ENCODE measurements at places on chromosomes 5 and 9.
A peak's percentile ranks its signal among the peaks of the same experiment; 100 is the strongest.

DNA sequence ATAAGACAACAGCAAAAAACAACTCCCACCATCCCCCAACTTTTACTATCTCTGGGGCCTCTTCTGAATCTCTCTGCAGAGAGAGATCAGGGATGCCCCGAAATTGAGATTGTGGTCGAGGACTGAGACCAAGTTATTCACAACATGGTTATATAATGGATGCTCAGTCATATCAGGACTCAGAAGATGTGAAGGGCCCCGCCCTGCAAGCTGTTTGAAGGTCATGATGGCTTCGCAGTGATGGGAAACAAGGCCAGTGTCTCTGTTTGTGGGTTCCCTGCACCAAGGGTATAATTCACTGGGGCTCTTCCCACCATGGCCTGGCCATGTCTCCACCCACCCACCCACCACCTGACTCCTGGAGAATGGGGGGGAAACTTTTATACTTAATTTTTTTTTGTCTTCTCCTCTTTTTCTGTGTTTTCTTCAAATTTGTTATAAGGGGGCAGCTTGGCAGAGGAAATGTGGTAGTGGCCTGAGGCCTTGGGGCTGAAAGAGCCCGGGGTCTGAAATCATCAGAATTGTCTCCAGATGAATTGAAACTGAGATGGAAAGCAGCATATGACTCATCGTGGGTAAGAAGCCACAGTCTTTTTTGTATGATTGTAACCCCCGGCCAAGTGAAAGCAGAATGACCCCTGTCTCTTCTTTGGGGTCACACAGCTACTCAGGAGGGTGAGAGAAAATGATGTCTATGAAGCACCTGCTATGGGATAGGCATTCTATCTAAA lies 15.0 kb upstream of the TEX48 start:
- DNase-seq, result no peak

DNA sequence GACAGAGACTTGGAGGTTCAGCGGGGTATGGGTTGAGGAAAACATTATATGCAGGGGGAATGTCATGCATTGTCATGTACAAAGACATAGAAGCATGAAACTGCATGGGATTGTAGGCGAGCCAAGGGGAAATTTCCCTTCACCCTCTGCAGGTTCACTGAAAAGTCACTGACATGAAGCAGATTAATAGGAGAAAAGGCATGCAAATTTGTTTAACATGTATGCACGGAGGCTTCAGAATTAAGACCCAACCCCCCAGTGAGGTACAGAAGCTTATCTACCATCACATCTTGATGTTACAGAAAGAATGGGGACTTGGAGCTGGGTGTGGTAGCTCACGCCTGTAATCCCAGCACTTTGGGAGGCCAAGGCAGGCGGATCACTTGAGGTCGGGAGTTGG lies 18.5 kb downstream of the NIM1K start:
- DNase-seq, result no peak

DNA sequence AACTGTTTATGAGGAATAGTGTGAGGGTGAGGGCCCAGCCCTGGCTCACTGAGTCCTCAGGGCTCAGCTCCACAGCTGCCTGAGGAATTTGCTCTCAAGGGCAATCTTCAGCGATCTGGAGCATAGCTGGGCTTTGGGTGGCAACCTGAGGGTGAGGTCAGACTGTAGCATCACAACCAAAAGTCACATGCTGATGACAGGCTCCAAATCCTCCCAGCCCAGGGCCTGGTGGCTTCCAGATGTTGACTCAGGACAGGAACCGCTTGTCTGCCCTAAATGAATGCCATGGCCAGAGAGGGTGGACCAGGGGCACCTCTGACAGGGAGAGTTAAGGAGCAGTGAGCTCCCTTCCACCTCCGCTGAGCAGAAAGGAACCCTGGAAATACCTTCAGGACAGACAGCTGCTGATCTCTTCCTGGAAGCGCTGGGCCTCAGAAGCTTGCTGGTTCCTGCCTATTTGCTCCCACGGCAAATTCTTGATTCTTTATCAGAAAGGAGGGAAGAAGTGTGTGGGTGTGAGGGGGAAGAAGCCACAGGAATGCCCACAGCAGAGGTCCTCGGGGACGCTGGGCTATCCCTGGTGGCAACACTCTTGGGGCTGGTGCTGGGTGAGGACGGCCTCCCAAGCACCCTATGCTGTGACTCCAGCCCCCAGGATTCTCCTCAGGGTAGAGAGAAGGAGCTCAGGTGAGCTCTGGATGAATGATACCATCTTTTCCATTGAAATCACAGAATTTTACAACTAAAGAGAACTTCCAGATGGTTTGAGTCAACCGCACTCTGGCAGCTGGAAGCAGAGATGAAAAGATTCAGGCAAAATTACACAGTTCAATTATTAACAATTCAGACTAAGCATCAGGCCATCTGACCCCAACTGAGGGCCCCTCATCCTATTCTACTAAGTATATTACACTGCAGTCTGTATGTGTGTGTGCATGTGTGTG lies 13.8 kb upstream of the CTSL start:
- DNase-seq, result no peak

DNA sequence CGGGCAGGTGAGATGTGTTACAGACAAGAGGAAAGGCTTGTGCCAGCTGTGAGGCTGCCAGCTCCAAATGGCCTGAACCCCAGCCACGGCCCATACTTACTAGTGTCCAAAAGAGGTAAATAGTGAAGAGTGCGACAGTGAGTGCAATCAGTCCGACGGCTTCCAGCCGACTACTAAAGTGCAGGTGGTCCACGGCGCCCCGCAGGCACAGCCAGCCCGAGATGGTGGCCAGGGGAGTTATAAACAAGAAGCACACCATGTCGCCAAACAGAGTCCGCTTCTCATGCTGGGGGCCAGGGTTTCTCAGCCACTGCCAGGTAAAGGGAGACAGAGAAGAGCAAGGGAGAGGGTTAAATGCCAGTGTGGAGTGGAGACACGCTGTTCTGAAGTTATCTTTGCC lies 101.1 kb downstream of the LMNB1 start:
- DNase-seq, result no peak

DNA sequence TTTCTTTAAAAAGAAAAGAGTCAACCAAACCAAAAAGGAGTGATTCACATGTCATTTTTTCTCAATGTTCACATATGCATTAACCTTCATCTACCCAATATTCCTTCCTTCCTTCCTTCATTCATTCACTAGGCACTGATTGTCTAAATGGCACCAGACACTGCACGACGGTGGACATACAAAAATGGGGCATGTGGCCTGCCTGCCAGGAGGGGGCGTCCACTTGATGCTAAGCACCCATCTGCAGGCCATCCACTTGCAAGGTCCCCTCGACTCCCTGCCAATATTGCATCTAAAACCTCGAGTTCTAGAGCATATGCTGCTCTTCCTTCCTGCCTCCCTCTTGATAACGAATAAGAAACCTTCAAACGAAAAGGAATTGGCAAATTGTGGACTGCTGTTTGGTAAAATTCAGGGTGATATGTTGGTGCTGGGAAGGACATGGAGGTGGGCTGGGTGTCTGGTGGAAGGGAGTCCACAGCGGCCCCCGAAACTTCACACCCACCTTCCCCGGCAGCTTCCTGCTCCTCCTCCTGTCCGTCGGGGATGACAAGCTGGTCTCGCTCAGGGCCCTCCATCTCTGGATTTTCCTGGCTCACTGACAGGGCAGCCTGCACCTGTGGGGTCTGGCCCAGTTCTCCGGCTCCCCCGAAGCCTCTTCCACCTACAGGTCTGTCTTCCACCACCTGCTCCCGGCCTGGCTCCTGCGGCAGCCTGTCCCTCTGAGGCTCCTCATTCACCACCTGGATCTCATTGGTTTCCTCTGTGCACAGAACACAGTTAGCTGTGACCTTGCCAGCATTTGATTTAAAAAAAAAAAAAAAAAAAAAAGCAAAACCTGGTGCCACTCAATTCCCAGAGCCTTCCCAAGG lies 64.3 kb downstream of the GOLM1 start:
- DNase-seq, result no peak

DNA sequence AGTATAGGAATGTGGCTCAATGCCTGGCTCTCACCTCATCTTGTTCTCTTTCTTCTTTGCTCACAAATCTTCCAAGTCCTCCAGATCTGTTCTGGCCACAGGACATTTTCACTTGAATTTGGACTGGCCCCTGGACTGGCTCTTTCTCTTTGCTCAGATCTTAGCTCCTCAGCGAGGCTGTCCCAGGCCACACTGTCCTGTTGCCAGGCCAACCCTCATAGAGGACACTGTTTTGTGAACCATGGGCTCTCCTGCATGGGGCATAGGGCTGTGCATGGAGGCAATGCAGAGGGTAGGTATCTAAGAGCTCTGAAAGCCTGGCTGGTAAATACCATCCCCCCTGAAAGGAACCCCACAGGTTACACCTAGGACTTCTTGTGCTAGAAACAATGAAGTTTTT lies 13.5 kb upstream of the SLC28A3 start:
- DNase-seq, result no peak

- no peak for DNase-seq
Measured at GRCh38 chr5:107341376-107342084, 329.2 kb downstream of the EFNA5 start.

DNA sequence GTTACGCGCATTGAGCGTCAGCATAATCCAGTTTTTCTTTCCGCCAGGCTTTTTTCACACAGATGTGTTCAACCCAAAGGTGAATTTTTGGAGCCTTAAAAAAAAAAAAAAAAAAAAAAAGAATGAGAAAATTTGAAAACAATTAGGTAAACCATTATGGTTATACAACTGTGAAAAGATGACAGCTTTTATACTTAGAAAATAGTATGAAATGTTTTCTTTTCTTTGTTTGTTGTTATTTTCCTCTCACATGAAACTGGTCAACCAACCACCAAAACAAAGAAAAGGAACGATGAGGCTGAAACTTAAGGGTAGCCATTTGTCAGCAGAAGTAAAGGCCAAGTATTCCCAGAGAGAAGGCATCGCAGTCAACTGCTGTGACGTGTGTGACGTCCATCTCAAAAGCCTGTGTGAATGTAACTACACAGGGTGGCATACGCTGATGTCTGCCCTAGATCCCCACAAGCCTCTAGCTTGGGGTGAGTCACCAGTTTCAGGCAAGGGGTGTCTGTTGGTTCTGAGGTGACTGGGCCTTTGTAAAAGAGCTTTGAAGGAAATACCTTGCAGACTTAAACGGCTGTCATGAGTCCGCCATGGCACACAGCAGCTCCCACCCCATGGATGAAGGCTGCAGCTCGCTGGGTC lies 182.9 kb downstream of the AOPEP start:
- DNase-seq, result no peak

DNA sequence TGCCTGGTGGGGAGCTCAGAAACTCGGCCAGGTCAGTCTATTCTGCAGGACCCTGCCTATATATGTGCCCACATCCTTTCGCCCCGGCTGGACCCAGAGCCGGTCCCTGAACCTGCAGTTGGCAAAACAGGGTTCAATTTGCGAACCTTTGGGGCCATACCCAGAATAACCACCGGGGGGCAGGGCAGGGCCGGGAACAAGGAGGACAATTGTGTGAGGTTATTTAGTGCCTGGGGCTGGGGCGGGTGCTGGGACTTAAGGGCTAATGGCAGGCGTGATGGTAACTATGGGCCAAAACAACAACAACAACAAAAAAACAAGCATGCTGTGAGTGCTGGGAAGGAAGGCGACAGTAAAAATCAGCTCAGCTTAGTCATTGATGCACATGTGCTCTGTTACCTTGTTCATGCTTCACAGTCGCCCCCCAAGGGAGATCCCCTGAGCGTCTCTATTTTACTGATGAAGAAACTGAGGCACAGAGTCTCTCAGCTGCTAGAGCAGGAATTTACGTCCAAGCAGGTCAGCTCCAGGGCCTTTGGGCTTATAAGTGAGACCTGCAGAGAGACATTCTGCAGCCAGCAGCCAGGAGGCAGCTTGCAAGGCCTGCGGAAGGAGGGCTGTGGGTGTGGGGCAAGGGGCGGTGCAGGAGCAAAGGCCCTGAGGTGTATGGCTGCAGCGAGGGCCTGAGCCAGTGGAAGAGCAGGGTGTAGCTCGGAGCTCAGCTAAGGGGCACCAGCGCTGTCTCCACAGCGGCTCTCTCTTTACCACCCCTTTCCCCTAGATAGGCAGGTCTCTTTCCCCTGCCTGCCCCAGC lies 106.0 kb downstream of the PHF2 start:
- DNase-seq, result peak; percentile 42

- no peak for DNase-seq
Measured at GRCh38 chr9:97563458-97564135, 62.1 kb downstream of the TMOD1 start.

GRCh38 chr5:90997082-90997481 lies 386.0 kb downstream of the ARRDC3 start:
- DNase-seq, result no peak
